ENCODE measurements at places on chromosomes 6 and 20.
A peak's percentile ranks its signal among the peaks of the same experiment; 100 is the strongest.

DNA sequence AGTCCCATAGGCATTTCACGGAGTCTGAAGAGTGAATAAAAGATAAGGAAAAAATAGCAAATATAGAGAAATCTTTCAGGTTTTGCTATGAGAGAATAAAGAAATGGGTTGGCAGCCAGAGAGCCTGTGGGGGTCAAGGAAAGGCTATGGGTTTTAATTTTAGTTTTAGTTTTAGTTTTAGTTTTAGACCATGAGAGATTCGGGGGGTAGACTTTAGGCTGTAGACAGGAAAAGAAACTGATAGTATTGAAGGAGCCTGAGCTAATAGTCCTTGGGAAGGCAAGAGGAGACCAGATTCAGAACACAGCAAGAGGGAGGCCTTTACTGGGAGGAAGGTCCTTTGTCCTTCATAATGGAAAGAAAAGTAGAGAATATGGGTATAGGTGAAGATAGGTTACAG lies 19.3 kb downstream of the DOP1A start:
- DNase-seq, result no peak

- DNase-seq, result no peak
Measured at GRCh38 chr20:19816386-19816785, 58.3 kb downstream of the RIN2 start.

- peak; percentile 68 for DNase-seq
Measured at GRCh38 chr6:31734821-31735406, 1.4 kb downstream of the CLIC1 start.

DNA sequence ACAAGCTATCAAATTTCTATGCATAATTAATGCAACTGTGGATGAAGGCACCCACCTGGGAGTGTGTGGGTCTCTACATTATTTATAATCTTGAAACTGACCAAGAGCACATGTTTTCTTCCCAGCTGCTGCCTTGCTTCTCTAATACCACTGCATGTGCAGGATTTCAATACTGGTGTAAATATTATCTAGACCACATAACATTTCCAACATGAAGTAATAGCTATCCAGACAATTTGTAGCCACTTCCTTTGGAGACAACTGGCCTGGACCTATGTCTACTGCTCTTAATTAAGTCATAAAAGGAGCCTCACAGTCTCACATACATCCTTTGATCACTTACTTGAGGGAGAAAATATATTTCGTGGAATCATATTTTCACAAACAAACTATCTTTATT lies 180.7 kb downstream of the HIVEP2 start:
- DNase-seq, result no peak

- DNase-seq, result peak; percentile 29
Measured at GRCh38 chr6:139392794-139393193, 18.3 kb upstream of the CITED2 start.

- no peak for DNase-seq
Measured at GRCh38 chr6:108454356-108454755, 106.4 kb upstream of the FOXO3 start.

DNA sequence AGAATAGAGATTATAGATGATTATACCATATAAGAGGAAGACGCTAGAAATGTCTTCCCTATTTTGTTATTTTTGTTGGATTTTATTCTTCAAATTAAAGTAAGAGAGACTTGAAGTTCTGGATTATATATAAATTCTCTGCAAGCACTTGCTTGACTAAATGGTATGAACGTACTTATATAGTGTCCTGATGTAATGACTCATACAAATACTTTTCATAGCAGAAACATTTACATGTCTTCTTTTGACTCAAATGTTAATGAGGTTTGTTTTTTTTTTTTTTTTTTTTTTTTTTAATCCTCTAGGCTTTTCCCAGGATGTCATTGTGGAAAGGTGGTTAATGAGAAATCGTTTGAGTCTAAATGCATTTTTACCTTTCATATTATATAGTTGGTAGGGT lies 55.0 kb downstream of the PDE7B start:
- no peak for DNase-seq

- DNase-seq, result no peak
Measured at GRCh38 chr6:99031957-99032356, 84.2 kb upstream of the FBXL4 start.

DNA sequence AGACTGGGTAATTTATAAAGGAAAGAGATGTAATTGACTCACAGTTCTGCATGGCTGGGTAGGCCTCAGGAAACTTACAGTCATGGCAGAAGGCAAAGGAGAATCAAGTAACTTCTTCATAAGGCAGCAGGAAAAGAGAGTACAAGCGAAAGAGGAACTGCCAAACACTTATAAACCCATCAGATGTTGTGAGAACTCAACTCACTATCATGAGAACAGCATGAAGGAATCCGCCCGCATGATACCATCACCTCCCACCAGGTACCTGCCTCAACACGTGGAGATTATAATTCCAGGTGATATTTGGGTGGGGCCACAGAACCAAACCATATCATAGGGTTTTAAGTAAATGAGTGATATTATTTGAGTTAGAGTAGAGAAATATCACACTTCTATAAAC lies 189.3 kb downstream of the TSHZ2 start:
- no peak for DNase-seq

GRCh38 chr6:24646771-24647170 lies 780 bp upstream of the KIAA0319 start:
- no peak for DNase-seq

DNA sequence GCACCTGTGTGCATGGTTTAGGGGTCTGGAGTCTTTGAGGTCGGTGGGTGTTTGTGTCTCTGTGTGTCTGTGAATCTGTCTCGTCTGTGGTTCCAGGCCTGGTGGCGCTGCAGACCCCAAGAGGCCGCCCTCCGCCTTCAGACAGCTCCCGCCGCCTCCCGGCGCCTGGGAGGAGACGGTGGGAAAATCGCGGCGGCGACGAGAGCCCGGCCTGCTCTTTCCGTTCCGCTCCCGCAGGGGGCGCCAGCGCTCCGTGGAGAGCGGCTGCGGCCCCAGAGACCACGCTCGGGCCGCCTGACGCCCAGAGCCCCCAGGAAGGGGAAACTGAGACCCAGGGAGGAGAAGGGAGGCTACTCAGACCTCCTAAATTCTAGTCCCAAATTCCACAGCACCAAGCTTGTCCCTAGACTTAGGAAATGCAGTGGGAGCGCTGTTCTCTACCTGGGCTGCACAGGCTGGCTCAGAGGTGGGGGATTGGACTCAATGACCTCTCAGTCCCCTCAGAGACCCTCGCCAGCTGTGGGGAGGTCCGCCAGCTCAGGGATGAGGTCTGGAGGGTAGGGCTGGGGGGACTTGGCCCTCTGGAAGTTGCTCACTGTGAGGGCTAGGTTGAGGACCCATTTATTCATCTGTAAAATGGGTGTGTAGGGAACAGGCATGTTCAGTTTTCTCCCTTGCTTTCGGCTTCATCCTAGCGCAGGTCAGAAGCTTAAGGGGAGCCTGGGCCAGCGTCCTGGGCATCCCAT lies 36.9 kb upstream of the BLCAP start:
- DNase-seq, result peak; percentile 62

- DNase-seq, result no peak
Measured at GRCh38 chr6:56435326-56435725, 187.9 kb upstream of the COL21A1 start.

GRCh38 chr20:42532831-42533230 lies 656.9 kb downstream of the PTPRT start:
- DNase-seq, result no peak

DNA sequence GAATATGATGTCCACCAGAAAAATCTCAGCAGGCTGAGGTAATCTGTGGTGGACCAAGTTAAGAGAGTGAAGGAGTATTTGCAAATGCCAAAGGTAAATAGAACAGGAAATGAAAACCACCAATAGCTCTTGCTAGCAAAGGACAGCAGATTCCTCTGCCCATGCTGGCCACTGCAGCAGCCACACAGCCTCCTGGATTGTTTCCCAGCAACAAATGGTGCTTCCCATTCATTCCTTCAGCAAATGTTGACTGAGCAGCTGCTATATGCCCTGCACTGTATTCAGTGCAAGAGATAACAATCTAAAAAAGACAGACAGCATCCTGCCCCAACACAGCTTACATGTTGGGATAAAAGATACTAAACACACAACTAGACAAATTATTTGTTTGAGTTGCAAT lies 11.0 kb downstream of the ROS1 start:
- no peak for DNase-seq

DNA sequence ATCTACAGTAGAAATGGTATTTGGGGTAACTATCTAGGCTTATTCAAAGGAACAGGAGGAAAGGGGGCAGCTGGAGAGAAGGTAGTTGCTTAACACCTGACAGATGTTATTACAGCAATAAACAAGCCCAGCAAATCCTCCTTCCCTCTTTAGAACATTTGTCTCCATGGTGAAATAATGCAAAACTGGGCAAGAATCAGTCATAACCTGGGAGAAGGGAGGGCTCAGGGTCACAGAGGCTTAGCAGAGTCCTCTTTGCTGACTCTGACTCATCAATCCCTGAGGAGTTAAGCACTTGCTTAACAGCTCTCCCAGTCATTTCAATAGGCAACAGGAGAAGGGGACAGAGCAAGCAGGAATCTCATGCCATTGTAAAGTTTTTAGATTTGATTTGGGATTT lies 230.3 kb downstream of the IBTK start:
- peak; percentile 71 for DNase-seq

- no peak for DNase-seq
Measured at GRCh38 chr6:23173234-23173633, 603.9 kb downstream of the HDGFL1 start.

DNA sequence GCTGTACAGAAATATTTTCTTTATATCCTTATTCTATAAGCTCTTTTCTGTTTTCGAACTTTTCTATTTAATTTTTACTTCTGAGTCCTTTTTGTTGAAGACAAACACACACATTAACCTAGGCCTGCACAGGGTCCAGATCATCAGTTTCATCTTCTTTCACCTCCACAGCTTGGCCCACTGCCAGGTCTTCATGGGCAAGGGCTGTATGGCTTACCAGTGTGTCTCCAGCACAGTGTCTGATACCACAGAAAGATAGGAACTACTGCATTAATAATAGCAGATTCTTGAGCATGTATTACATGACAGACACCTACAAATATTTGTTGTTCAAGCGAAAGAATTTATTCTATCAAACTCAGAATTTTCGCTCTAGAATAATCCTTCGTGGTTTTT lies 24.4 kb downstream of the QKI start:
- DNase-seq, result no peak

Measured in LoVo (cell line).